Stimulated activated CD4-positive, alpha-beta T cell treated with anti-CD3 and anti-CD28 coated beads, TNF-alpha, amount 100 ng/mL, for 4 hours (primary cell): ENCODE measurements at places on chromosomes 12 and 14.

DNA sequence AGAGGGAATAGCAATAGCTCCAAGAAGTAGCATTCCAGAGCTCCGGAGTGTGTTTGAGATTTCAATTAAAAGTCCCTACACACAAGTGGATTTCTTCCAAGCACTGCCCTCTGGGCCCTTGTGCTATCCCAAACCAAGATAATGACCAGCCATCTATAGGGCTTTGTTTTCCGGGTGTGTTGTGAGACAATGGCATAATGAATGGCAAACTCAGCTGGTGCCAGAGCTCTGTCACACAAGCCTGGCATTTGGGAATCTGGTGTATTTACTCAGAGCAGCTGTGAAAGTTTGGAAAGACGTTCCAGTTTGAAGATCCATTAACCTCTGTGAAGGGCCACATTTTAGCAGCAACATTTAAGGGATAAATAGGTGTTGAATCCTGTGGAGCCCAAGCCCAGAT lies 61.2 kb upstream of the TMTC2 start:
- no peak for DNase-seq

GRCh38 chr12:12032260-12032791 lies 38.4 kb upstream of the BCL2L14 start:
- no peak for DNase-seq

DNA sequence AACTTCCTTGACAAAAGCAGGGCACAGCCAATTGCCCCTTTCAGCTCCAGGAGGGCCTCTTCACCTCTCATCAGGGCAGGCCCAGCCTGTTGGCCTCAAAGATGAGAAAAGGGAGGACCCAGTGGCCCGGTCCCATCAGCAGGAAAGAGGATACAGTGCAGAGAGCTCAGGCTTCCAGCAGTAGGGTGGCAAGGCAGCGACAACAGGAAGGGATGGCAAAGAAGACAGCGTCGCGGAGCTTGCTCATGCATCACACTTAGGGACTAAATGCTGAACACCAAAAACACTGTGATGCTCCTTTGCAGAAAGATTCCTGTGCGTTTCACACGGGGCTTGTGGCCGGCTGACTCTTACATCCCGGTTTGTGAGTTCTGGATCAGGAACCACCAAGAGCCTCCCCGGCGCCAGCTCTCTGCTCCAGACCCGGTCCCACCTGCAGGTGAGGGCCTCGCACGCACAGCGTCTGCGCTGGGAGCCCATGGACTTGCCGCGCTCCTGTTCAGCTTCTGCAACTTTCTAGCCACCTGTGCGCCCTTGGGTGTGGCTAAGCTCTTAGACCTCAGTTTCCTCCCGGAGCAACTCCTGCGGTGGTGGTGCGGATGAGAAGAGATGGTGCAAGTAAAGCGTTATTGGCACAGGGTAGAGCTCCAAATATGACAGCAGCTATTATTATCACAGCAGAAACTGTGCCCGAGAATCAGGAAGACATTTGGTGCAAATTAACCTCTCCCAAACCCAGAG lies 15.3 kb upstream of the BCL7A start:
- no peak for DNase-seq

- no peak for DNase-seq
Measured at GRCh38 chr14:89787525-89787924, 167.0 kb downstream of the EFCAB11 start.

DNA sequence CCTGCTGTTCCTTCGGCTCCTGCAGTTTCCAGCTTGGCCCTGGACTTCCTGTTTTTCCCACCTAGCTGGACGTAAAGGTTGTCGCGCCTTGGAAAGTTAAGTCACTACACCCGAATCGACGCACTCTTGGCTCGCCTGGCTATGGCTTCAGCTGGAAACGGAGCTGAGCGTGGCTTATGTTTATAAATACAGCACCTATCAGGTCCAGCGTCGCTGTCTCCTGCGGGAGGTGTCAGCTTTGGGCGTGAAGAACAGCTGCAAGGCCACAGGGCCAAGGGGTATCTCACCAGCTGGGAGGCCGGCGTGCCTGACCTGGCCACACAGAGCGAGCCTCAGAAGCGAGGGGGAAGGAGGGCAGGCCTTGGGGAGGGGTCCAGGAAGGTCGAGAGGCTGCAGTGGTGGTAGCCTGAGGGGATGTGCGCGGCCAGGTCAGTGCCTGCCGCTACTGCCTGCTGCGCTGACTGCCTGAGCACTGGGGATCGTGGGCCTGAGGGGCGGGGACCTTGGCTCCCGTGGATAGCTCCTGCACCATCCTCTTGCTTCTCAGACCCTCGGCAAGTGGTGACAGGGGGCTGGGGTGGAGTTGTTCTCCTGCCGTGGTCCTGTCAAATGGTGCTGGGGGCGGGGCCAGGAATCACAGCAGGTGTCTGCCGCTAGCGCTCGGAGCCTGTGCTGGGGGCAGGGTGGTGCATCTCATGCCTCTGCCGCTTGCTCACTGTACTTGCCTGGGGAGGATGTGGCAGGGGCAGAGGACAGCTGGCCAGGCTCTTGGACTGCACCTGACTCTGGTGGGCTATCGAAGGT lies 12.5 kb downstream of the PACS2 start:
- no peak for DNase-seq

DNA sequence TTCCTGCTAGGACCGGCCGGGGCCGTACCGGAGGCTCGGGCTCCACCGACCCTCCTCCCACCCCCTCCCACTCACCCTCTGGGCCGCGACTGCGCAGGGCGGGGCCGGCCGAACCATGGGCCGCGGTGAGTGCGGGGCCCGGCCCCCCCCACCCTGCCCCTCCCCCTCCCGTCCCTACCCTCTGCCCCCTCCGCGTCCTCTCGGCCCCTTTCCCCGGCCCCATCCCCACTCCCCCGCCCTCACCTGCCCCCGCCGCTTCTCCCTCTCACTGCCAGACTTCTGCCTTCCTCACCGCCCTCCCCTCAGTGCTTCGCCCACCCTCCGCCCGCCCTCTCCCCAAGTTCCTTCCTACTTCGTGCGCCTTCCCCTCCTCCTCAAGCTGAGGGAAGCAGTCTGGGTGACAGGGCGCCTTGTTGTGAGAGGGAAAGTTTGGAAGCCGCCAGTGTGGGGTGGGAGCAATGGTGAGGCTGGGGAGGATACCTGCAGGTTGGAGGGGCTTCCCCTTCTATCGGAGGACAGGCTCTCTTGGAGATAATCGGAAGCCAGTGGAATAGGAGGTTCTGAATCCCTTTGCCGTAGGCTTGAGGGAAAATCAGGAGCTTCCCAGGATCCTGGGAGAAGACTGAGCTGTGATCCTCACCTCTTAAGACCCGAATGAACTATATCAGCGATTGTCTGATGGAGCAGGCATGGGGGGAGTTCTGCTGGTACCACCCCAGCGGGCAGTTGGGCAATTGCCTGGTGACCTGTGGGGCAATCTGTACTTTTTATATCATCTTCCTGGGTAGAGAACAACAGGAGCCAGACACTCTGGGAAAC lies 472 bp downstream of the MBD6 start:
- DNase-seq, result peak; percentile 30

DNA sequence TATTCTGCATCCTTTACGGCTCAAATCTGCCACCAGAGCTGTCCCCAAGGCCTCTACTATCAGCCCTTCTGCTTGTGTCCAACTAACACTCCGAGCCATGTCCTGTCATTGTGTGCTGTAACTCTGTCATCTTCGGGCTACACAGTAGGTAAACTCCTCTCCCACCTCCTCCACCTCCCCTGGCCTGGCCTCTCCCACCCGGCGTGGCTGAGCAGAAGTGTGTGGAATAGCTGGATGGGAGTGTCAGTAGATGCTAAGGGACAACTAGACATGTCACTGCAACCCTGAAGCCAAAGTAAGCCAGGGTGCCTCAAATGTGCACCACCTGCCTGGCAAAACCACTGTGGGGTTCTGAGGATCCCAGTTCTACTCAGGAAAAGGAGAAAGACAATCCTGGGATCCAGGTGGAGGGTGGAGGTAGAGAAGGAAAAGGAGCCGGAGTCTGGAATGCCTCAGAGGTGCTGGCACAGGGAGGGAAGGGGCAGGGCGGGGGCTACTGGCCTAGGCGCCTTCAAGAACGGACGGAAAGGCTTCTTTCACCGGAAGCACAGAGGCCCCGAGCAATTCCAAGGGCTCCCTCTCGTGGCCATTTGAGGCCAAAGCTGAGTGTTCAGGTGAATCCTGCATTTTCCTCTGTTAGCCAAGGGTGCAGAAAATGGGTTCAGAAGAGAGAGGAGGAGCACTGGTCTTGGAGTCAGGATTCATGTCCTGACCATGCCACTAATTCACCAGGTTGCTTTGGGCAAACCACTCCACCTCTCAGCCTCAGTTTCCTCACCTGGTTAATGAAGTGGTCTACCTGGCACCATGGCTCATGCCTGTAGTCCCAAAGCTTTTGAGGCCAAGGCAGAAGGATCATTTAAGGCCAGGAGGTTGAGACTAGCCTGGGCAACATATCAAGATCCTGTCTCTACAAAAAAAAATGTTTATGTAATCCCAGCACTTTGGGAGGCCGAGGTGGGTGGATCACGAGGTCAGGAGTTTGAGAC lies 20.5 kb upstream of the FAM181A start:
- no peak for DNase-seq

DNA sequence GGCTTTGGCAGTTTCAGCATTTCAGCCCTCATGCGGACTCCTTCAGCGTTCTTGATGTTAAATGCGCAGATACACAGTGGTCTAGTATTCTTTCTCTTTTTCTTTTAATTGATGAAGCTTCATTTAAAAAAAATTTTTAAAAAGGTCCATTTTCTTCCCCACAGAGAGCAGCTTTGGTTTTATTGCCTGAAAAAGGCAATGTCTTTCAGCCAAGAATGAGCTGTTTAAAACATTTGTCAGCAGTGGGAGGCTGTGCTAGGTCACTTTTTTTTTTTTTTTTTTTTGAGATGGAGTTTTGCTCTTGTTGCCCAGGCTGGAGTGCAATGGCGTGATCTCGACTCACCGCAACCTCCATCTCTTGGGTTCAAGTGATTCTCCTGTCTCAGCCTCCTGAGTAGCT lies 13.5 kb downstream of the KMT5A start:
- no peak for DNase-seq

GRCh38 chr12:123494124-123494851 lies 36.3 kb downstream of the SNRNP35 start:
- no peak for DNase-seq

- DNase-seq, result no peak
Measured at GRCh38 chr14:39641224-39641623, 209.0 kb upstream of the FBXO33 start.

DNA sequence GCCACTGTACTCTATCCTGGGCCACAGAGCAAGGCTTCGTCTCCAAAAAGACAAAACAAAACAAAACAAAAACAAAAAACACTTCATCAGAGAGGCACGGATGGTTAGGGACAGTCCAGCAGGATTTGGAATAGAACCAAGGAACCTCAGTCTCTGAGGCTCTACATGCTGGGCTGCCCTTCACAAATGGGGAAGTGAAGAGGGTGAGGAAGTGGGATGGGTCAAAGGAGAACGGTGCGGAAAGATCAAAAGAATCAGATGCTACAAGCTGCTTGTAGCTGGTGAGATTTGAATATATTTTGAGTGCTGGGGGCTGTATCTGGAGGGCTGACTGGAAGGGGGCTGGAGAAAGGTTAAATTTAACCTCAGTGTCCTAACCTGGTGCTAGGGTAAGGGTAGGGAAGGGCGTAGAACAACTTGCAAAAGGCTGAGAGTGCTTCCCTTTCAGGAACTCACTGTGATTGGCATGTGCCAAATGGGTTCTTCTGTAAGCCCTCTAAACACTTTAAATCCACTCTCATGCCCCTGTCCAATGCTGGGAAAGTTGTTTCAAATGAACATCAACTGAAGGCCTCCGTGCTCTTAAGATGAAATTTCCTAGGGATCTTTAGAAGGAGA lies 4.6 kb downstream of the FOXJ2 start:
- no peak for DNase-seq

DNA sequence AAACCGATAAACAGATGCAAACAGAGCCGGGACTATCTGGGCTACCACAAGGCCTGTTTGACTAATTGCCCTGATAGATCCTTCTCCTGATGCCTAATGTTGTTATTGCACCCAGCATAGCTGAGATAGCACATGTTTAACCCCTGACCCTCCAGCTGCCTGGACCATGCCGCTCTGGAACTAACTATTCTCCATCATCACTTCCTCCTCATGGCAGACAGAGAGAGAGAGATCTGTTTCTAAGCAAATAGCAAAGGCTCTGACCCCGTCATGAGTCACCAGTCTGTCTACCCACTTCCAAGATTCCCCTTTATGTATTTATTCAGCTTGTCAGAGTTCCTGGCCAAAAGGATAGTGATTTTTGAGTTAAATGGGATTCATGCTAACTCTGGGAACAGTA lies 58.2 kb upstream of the FLRT2 start:
- no peak for DNase-seq

- no peak for DNase-seq
Measured at GRCh38 chr12:74722709-74723108, 185.1 kb downstream of the ATXN7L3B start.

- no peak for DNase-seq
Measured at GRCh38 chr12:93521225-93522080, 51.0 kb upstream of the SOCS2 start.

- no peak for DNase-seq
Measured at GRCh38 chr12:74689071-74689655, 151.5 kb downstream of the ATXN7L3B start.

DNA sequence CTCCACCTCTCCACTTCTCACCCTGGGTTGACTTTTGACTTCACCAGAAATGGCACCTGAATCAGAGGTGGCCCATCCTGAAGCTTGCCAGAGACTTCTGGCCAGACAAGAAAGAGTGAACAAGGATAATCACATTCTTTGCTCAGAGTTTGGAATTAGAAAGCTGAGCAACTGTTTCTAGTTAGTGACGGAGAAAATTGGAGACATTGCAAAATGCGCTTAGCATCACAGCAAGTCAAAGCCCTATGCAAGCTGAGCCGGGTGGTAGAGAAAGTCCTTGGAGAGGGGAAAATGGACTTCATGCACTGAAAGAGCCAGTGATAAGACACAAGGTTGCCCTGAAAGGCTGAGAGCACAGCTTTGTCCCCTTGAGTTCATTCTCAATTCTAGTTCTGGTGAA lies 161.8 kb downstream of the PAH start:
- DNase-seq, result no peak

GRCh38 chr14:94702629-94703028 lies 67.3 kb downstream of the GSC start:
- no peak for DNase-seq

DNA sequence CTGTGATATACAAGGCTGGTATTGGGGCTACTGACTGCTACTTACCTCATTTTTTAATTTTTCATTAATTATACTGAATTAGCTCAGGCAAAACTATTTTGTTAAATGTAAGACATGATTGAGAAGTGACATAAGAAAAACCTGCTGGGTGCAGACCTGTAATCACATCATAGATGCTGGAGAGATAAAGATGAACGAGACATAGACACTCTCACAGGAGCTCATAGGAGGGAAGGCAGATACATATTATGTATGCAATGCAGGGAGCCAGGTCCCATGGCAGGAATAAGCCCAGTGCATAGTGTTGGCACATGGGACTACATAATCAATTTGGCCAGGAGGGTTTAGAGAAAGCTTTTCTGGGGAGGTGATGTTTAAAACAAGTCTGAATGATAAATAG lies 74.9 kb downstream of the PRKCH start:
- no peak for DNase-seq

GRCh38 chr12:60577607-60578006 lies 981.8 kb downstream of the SLC16A7 start:
- no peak for DNase-seq

DNA sequence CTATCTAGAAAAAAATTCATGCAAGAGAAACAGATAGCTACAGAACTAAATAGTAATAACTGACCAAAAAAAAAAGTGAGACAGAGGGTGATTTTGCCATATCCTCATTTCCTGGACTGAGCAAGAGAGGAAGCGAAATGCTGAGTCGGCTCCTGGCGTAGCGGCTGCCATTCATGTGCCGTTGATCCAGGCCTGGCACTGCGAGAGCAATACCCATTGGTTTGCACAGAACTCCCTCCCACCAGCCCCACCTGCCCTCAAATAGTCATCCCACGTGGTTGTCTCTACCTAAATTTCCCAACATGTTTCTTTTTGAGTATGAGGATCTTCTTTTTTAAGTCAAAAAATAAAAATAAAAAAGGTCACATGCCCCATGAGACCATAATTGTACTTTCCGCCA lies 9.4 kb upstream of the WNT5B start:
- DNase-seq, result no peak
